ENCODE measurements at places on chromosomes 2 and 18.

- DNase-seq, result no peak
Measured at GRCh38 chr2:1170241-1170640, 219.6 kb downstream of the SNTG2 start.

DNA sequence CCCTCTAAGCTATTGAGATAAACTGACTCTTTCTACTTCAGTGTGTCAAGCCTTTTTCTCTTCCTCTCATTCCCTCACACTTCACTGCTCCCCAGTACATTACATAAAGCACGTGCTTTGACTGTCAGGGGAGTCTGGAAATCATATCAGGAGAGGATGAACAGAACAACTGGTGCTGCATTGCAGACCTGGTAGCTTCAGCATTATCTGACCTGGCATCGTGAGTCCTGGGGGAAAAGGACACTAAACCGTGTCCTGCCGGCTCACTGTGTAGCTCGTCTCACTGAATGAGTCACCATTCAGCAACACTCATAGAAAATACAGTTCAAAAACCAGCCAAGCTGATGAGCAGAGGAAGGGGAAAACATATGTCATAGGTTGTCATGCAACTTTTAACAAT, 108.5 kb upstream of the UNC80 start:
- DNase-seq, result no peak

- DNase-seq, result no peak
Measured at GRCh38 chr18:25228410-25228809, 123.6 kb downstream of the ZNF521 start.

- no peak for DNase-seq
Measured at GRCh38 chr18:26215247-26215970, 10.8 kb upstream of the TAF4B start.

GRCh38 chr2:46299365-46300263, 2.4 kb downstream of the EPAS1 start:
- no peak for DNase-seq

DNA sequence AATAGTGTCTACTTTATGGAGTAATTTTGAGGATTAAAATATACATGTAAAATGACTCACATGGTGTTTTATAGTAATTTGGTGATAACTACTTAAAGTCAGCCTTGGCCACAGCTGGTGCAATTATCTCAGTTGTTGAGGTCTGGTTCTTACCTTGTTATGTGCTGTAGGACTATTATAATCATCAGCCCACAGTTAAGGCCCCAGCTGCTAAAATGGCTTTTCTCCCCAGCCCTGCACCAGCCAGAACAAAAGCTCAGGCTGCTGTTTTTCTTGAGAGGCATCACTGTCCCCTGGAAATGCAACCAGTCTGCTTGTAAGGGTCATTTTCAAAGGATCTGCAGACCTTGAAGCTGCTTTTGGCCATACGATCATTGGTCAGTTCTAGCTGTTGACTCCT, 283.3 kb upstream of the THUMPD2 start:
- DNase-seq, result no peak

GRCh38 chr18:68394705-68395104, 320.2 kb downstream of the TMX3 start:
- no peak for DNase-seq

DNA sequence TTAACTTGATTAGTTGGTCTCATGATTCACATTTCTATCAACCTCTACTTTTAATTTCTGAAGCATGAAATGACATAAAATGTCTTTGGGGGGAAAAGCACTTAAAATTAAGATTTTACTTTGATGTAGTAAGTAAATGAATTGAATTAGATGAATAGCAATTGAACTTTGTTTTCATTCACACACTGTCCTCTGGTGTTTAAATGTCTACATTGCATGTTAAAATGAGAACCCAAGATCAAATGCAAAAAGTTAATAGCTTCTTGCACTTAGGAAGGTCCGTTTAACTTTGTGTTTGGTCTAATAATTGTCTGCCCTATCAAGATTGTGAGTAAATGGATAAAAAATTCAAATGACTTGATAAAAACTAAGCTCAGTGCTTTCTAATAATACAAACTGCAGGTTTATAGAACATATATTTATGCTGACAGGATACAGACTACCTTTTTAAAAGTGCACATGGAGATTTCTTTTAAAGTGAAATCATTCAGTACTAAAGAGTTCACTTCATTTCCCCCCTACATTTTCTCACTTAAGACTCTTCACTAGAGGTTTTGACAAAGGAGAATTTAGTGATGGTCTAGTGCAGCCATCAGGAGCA, 156.2 kb upstream of the NABP1 start:
- DNase-seq, result no peak

DNA sequence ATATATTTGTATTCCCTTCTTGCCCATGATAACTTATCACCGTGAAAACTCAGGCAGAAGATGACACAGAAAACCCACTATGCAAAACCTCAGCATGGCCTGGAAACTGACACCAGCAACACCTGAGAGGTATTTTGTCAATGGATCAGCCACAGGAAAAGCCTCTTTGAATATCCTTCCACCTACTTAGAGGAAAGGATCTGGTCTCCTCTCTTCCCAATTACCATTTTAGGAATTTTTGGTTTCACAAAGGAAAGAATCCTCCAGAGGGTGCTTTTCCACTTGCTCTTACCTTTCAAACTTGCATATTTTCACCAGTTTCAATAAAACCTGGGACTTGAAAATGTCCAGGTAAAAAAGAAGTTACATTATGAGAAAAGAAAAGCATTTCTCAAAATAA, 20.0 kb upstream of the MEIS1 start:
- DNase-seq, result no peak

All from activated CD8-positive, alpha-beta memory T cell treated with anti-CD3 and anti-CD28 coated beads for 1 hour (primary cell).